Stimulated activated CD4-positive, alpha-beta T cell treated with anti-CD3 and anti-CD28 coated beads, Interleukin-4, amount 100 ng/mL, for 1 hour (primary cell): ENCODE measurements at places on chromosomes 4 and X.

- no peak for DNase-seq
These were observed 125.6 kb downstream of the CBR4 start for GRCh38 chr4:168884251-168885124.

GRCh38 chrX:40582811-40583210 is 2.0 kb downstream of the ATP6AP2 start:
- DNase-seq = no peak

DNA sequence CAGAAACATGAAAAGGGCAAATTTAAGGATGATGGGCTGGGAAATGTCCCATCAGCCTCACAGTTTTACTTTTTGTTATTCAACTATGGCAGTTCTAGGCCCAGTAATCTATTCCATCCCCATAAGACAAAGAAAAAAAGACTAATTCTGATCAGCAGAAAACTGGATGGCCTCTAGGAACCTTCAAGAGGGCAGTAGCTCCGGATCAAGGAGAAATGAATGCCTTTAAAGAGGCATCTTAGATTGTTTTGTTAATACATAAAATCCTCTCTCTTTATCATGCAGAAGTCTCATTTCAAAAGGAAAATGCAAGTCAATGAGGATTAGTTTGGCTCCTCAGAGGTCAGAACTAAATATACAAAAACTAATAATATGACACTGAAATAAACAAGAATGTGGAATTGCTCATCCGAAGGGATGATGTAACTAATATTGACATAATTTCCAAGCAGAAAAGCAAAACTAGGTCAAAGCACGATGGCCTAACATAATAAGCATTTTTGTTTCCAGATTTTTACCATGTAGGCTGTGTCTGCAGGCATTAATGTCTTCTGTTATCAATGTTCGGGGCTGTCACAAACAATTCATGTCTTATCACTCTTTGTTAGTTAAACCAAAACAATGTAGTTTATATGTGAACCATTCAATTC is 8.8 kb downstream of the MID1 start:
- no peak for DNase-seq

GRCh38 chr4:130080872-130081451 is 985.0 kb downstream of the C4orf33 start:
- DNase-seq = no peak

DNA sequence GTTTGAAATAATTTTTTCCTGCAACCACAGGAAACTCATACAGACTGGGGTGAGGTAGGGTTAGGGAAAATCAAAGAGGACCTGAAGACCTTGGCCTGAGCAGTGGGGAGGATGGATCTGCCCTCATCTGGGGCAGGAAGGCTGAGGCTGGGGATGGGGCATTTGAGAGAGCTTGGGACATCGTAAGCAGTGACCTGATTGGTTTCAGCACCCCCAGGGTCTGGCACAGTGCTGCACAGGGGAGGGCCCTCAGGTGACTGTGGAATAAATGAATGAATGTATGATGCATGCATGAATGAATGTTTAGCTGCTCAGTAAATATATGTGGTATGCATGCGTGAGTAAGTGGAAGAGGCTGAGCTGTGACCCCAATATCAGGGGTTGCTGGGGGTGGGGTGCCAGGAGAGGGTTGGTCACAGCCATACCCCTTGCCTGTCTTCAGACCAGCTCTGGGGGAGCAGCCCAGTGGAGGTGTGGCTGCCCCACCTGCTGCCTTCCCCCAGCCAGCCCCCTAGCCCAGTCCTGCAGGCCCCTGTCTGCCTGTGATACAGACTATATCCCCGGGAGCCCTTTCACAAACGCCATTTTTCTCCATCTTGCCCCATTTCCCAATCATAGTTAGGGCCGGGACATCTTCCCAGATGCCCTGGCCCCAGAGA is 11.0 kb upstream of the TNIP2 start:
- no peak for DNase-seq
